Cardiac ventricle fibroblast (primary cell): ENCODE measurements at places on chromosomes 13 and 19. TPM values are rescaled to one million over a fixed set of nuclear protein-coding genes. Genes with fewer than 3 reads are reported as not detected.

Gene SLC25A41
- not detected in 2 replicates for total RNA-seq

Gene CEACAM7
- total RNA-seq, result not detected in 2 replicates

Gene PLVAP
- total RNA-seq, result 0.20 and 0.31 TPM in 2 replicates

Gene KIR3DL1
- not detected in 2 replicates for total RNA-seq
